EL (cell line): ENCODE measurements at places on chromosomes 7 and 10.

DNA sequence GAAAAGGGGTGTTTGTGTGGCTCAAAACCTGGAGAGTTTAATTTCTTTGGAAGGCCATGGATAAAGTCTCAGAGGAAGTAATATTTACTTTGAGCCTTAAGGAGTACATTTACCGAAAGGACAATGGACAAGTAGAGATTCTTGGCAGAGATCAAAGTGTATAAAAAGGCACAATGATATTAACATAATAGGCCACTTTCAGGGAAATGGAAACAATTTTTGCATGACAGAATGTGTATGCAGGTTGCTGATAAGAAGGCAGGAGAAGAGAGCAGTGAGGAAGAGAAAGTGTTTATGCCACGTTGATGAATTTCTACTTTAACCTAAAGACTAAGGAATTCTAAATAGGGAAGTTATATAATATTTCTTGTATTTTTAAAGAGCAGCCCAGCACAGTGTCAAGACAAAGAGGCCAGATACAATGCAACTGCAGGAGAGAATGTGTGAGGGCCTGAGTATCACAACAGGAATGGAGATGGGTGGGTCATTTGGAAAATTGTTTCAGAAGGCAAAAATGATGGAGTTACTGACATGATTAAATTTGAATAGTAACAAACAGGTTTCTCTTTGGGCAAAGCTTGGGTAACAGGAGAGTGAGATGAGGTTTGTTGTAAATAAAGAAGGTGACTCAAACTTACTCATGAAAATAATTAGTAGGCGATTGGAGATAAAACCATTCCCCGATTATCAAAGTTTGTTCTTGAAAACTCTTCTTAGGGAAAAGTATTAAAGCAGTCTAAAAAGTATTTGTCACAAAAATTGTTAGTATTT, 84.1 kb downstream of the THSD7A start:
- DNase-seq = no peak

GRCh38 chr7:128804484-128804883, 12.7 kb downstream of the CCDC136 start:
- DNase-seq = no peak

GRCh38 chr7:155226261-155227003, 71.2 kb upstream of the INSIG1 start:
- DNase-seq = no peak

DNA sequence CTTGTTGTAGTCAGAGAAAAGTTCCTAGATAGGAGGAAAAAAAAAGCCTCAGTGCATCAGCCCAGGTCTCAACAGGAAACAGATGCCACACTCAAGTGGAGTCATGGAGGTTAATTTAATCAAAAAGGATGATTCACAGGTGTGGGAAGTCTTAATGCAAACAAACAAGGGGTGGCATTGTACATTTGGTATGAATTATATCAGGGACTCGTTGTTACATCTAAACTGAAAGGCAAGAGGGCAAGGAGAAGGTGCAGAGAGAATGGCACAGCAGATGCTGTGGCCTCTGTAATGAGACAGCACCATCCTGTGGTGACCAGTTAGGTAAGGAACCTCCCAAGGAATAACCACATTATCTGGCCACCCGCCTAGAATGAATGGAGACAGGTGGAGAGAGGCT, 133.7 kb downstream of the PTPRZ1 start:
- DNase-seq = no peak

DNA sequence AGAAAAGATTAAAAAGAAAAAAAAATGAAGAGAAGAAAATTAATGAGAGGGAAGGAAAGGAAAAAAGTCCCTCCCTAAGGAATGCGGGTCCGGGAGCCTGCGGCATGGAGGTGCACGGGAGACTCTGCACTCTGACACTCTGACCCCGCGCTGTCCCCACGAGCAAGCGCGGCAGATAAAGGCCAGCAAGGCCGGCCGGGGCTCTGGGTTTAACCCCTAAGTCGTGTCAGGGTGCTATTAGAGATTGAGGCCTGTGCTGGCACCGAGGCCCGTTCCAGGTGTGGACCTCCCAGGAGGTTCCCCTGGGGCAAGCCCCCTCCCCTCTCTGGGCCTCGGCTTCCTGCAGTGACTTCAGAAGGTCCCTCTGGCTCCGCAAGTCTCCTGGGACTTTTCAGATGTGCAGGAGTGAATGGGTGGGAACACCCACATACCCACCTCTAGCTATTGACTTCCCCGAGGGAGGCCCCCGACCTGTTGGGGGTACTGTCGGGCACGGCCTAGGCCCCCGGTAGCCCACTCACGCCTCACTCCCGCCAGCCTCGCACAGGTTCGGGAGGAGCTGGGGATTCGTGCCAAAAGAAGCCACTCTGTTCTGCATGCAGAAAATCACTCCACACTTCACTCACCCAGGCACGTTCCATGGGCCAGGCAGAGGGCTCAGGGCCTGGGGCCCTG, 164.1 kb downstream of the TCERG1L start:
- DNase-seq = no peak

GRCh38 chr7:104956753-104957450, 57.1 kb upstream of the KMT2E start:
- DNase-seq = peak; percentile 75

DNA sequence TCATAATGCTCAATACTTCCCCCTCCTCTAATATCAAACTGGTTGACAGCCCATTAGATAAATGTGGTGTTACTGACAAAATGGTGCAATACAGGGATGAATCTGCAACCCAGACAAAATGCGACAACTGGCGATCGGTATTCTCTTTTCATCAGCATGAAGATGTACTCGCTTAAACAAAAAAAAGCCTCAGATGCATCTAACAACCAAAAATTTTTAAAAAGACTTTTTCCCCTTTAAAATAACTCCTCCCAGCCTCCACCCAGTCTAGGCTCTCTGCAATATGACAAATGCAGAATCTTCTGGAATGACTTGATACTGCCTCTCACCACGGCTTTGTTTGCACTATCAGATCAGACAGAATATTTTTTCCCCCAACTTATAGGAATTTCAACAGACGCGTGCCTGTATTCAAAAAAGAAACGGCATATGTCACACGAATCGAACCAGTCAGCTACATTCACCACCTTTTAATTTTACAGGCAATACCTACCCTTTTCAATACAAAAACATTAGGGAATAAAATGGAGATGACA, 1.2 kb downstream of the YWHAG start:
- no peak for DNase-seq

DNA sequence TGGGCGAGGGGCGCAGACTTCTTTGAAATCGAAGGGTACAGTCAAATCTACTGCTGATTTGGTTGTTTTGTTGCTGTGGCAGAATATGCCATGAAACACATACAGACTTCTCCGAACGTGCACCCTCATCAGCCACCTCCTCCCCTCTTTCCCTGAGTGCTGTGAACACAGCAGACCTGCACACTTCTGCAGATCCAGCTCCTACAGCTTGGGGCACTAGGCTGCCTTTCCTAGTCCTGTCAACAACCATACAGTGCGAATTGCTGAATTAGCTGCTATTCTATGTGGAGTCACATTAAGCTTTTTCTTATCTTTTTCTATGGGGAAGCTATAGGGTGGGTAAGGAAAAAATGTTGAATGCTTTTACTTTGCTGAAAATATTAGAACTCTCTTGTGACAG, 57.5 kb downstream of the COL17A1 start:
- no peak for DNase-seq

GRCh38 chr7:29892231-29892630, 85.9 kb downstream of the WIPF3 start:
- DNase-seq = no peak

GRCh38 chr10:50384898-50385297, 133.6 kb upstream of the ASAH2 start:
- no peak for DNase-seq

DNA sequence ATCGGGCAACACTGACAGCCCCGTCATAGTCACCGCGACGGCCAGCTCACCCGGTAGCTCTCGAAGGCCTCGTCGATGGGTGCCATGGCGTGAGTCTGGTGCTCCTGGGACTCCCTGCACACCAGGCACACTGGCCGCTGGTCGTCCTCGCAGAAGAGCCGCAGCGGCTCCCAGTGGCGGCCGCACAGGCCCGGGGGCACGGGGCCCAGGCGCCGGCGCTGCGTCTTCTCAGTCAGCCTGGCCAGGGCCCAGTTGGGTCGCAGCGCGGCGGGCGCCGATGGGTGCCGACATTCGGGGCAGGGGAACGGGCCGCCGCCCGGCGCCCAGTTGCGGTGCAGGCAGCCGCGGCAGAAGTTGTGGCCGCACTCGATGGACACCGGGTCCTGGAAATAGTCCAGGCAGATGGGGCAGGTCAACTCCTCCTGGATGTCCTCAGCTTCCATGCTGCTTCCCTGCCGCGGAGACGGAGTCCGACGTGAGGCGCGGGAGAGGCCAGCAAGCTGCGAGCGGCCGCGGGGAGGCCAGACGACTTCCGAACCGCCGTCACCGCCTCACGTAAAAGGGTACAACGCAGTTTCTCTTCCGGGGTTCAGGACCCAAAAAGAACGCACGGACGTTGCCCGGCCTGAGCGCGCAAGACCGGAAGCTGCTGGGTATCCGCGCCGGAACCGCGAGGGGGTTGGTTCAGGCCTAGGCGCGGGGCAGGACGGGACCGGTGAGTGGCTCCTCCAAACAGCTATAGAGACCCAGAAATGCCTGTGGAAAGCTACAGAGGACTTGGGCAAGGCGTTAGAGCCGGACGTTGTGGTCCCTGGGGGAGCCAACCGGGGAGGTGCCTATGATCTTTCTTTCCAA, at the start of gene TRIM4:
Gene TRIM4, minus strand, starts transcription at position 572 of the 855 bp plus-strand sequence. Its CDS starts 129 bp downstream, at position 443.
- DNase-seq = peak; percentile 93

GRCh38 chr10:72785409-72785808, 93.5 kb downstream of the MCU start:
- DNase-seq = no peak

DNA sequence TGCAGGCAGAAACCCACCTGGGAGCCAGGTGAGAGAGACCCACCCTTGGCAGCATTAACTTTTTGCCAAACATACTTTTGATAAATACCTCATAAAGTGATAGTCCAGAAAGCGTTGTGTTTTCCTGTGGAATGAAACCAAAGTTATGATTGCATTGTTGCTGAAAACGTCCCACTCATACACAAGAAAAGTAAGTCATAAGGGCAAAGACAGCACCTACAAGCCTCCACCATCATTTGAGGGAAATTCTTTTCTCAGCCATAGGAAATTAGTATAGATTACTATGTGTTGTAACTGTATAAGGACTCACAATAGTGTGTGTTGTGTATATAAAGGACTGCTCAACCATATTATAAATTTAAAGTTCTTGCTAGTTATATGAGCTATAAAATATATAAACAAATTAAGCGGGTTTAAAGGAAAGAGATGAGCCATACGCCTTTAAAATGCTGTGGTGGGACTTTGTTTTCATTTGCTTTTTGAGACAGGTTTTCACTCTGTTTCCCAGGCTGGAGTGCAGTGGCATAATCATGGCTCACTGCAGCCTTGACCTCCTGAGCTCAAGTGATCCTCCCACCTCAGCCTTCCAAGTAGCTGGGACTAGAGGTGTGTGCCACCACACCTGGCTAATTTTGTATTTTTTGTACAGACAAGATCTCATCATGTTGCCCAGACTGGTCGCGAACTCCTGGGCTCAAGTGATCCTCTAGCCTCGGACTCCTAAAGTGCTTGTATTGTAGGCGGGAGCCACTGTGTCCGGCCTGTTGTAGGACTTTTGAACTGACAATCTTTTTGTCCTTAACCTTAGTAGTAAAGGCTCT, 160.8 kb downstream of the PKD1L1 start:
- DNase-seq = no peak

GRCh38 chr7:12524794-12525386, 45.6 kb upstream of the SCIN start:
- DNase-seq = peak; percentile 50

GRCh38 chr10:79335470-79336235, 11.6 kb upstream of the PPIF start:
- DNase-seq = no peak

- no peak for DNase-seq
These were observed 255.3 kb downstream of the PTEN start for GRCh38 chr10:88118729-88119128.

DNA sequence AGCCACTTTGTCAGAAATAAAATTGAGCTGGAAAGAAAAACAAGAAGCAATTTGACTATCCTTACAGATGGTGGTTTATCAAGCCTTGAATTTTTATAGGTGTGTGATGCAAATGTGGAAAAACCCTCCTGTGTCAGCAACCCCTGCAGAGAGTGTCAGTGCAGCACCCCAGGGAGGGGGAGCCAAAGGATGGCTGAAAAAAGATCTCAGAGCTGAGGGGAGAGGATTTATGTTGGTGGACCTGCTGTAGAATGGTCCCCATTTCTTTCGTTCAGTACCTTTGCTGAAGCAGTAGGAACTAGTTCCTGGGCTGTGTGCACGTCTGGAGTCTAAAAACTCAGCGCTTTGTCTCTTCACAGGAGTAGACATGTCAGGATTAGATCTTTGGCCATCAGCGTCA, 239.0 kb downstream of the PHTF2 start:
- no peak for DNase-seq

GRCh38 chr7:30925913-30926312, 14.3 kb downstream of the AQP1 start:
- DNase-seq = no peak

- no peak for DNase-seq
These were observed 169.2 kb downstream of the UBE2H start for GRCh38 chr7:129783584-129783919.

GRCh38 chr10:62058896-62059216, 157.4 kb downstream of the ARID5B start:
- peak; percentile 44 for DNase-seq

DNA sequence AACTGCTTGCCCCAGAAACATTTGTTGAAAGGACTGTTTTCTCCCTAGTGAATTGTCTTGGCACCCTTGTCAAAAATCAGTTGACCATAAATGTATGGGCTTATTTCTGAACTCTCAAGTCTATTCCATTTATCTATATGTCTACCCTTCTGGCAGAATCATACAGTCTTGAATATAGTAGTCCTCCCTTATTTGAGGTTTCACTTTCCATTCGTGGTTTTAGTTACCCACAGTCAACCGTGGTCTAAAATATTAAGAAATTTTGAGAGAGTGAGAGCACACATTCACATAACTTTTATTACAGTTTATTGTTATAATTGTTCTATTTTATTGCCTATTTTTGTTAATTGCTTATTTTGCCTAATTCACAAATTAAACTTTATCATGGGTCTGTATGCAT, 17.4 kb upstream of the CEP41 start:
- DNase-seq = no peak

DNA sequence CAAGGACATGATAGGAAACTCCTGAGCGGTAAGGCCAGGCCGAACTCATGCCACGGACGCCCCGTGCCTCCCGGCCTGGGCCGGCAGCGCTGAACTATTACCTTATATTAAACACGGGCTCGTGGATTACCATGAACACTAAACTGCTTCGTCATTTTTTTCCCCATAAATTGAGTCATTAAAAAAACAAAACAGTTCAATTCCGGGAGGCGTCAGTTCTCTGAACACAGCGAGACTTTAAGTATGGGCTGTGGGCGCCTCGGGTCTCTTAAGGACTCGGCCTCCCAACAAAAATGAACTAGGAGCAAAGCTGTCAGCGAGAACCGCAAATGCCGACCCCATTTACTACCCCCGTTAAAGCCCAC, 519 bp downstream of the PITRM1 start:
- DNase-seq = peak; percentile 78
